Activated T-cell treated with anti-CD3 and anti-CD28 coated beads, Interleukin-2, amount 50 U/mL, for 72 hours (primary cell): ENCODE measurements at places on chromosomes 2 and 18.

DNA sequence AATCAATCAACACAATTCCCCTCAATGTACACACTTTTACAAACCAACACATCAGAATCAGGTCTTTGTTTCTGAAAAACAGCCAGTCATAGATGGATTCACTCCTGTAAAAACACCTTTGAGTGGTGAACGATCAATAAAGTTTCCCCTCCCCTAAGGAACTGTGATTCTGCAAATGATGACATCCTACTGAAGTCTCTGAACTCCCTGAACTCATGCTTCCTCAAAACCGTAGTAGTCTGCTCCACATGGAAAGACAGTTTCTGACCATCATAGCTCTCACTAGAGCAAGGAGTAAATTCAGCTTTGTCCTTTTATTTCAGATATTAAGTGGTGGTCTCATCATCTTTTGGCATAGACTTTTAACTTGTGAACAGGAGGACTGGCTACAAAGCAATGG is 43.5 kb upstream of the ACTR3 start:
- no peak for DNase-seq

- no peak for DNase-seq
Observed at GRCh38 chr2:136191041-136191440, 73.1 kb upstream of the CXCR4 start.

- no peak for DNase-seq
Observed at GRCh38 chr2:59694176-59694575, 859.3 kb downstream of the BCL11A start.

- no peak for DNase-seq
Observed at GRCh38 chr2:40257340-40258134, 194.4 kb downstream of the SLC8A1 start.

- no peak for DNase-seq
Observed at GRCh38 chr2:148896136-148896535, 21.1 kb downstream of the KIF5C start.

DNA sequence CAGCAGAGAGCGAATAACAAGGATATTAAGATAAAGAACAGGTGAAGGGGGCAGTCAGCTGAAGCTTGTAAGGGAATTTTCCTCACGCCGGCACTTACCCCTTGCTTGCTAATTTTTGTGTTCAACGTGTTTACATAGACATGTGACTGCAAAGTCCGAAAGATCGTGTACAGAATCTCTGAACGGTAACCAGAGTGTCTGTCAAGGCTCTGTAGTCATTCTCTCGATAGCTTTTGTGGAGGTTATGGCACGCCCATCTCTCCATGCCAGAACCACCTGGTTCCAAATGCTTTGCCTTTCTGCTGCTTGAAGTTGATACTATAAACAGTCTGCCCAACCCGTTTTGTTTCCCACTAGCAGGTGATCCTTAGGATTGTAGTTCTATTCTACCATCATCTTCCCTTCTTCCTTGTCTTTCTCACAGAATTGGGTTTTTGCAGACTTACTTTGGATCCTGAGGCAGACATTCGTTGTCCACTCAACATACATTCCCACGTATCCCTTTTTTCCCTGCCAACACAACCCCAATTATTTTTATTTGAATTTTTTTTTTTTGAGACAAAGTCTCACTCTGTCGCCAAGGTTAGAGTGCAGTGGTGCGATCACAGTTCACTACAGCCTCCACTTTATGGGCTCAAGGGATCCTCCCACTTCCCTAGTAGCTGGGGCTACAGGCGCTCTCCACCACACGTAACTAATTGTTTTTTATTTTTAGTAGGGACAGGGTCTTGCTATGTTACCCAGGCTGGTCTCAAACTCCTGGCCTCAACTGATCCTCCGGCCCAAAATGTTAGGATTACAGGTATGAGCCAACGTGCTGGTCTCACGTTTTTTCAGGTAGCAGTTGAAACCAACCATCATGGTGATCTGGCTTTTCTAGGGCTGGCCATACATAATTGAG is 1.3 kb upstream of the USP34 start:
- DNase-seq, result no peak

DNA sequence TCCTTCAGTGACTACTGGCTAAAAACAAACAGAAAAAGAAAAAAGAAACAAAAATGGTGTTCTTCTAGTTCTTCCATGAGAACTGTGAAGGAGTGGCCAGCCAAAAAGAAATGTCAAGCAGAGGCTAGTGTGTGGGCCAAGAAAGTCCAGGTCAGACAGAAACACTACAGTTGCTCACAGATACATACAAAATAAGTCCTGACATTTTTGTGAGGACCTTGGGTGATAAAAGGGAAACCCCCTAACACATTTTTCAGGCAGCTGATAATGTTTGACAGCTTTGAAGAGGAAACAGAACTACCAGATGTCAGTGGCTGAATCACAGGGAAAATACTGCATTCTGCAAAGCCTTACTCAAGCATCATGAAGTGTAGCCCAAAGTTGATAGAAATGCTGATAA is 28.1 kb downstream of the ARHGAP25 start:
- no peak for DNase-seq

- no peak for DNase-seq
Observed at GRCh38 chr2:120716641-120717585, 18.8 kb upstream of the GLI2 start.

DNA sequence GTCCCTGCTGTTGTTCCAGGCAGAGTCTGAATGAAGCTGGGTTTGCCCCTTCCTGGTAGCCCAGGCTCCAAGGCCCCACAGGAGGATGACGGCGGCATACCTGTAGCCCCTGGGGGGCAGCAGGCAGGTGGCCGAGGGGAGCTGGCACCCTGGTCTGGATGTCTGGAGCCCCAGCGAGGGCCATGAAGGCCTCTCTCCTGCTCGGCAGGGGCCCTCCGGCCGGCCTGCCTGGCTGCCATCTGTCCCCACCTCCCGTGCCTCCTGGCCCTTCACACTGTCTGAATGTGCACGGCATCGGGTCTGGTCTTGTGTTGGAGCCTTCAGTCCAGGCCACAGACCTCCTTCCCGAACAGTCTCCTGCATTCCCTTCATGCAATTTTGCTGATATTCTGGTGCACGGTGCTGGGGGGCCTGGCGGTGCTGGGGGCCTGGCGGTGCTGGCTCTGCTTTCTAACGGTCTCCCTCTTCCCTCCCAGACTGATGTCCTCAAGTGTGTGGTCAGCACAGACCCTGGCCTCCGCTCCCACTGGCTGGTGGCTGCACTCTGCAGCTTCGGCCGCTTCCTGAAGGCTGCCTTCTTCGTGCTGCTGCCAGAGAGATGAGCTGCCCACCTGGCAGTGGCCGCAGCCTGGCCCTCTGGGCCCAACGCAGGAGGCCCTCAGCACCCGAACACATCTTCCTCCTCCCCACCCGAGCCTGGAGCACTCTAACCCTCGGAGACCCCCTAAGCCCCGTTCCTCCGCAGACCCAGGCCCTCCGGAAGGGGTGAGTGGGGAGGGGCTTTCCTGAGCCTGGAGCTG is 13.5 kb downstream of the BOK start:
- DNase-seq, result no peak

DNA sequence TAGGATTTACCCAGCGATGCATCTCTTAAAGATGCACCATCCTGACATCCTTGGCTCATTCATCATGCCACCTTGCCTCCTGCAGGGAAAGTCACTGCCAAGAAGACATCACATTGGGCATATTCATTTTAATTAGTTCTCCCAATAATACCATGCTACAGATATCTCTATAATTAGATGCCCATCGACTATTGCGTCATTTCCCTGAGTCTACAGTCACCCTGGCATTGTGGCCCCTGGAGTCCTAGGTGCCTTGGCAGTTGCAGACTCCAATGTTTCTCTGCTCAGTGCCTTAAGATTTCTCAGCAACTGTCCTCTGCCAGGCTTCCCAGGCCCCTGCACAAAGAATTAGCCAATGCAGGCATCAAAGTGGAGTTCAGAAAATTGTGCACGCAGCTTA is 32.6 kb downstream of the RDH14 start:
- no peak for DNase-seq
